Activated CD8-positive, alpha-beta memory T cell treated with anti-CD3 and anti-CD28 coated beads for 48 hours (primary cell): ENCODE measurements at places on chromosomes 6 and 20.

- DNase-seq, result no peak
Measured at GRCh38 chr6:47064274-47064673, 22.1 kb upstream of the ADGRF1 start.

DNA sequence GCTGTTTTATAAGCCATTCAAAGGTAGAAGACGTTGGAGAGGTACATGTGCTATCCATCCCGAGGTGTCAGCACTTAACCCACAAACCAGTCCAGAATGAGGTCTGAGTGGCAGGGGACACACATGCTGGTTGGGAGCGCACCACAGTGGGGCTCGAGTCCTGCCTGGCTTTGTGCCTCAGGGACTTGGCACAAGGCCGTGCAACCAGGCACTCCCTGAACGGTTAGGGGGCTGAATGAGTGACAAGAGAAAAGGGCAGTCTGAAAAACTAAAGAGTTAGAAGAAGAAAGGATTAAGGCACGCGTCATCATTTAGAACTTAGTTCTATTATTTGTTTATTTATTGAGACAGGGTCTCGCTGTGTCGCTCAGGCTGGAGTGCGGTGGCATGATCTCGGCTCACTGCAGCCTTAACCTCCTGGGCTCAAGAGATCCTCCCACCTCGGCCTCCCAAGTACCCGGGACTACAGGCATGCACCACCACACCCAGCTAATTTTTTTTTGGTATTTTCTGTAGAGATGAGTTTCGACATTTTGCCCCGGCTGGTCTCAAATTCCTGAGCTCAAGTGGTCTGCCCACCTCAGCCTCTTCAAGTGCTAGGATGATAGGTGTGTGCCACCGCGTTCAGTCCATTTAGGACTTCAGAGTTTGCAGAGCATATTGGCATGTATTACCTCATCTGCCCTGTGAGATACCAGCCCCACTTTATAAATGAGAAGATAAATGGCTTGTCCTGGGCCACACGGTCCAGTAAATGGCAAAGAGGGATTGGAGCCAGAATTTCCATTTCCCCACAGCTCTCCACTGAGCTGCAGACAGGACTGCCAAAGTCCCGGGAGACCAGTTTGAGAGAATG lies 47.4 kb upstream of the IRF4 start:
- DNase-seq, result no peak

GRCh38 chr6:15274692-15275387 lies 29.0 kb downstream of the JARID2 start:
- no peak for DNase-seq

- no peak for DNase-seq
Measured at GRCh38 chr6:143449082-143449713, 1.3 kb downstream of the ADAT2 start.

- DNase-seq, result no peak
Measured at GRCh38 chr20:31949877-31950646, 1.8 kb downstream of the PDRG1 start.

DNA sequence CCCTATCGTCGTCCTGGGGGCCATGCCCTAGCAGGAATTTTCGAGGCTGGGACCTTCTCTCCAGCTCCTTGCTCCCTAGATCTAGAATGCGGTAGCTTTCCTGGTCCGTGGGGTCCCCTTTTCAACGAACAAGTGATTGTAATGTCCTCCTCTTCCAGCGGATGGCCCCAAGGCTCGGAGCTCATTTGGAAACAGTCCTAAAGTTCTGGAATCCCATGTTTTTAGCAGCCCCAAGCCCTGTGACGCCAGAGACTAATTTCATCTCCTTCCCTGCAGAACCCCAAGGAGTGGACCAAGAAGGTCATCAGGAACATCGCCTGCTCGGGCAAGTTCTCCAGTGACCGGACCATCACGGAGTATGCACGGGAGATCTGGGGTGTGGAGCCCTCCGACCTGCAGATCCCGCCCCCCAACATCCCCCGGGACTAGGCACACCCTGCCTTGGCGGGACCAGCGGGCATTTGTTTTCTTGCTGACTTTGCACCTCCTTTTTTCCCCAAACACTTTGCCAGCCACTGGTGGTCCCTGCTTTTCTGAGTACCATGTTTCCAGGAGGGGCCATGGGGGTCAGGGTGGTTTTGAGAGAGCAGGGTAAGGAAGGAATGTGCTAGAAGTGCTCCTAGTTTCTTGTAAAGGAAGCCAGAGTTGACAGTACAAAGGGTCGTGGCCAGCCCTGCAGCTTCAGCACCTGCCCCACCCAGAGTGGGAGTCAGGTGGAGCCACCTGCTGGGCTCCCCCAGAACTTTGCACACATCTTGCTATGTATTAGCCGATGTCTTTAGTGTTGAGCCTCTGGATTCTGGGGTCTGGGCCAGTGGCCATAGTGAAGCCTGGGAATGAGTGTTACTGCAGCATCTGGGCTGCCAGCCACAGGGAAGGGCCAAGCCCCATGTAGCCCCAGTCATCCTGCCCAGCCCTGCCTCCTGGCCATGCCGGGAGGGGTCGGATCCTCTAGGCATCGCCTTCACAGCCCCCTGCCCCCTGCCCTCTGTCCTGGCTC lies 48.5 kb downstream of the PYGB start:
- no peak for DNase-seq

DNA sequence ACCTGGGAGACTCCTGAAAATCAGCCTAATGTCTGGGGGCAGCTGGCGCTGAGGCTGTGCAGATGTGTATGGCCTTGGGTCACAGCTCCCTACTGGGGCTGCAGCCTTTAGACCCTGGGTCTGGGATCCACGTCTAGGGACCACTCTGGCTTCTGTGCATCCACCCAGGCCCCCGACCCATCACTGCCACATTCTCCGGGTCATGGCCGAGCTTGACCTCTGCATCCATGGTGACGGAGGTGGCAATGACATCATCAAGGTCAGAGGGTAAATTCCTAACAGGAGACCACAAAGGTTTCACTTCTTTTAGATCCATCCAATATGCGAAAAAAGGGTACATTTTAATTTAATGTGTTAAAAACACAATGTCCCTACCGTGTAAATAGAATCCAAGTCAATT lies 14.5 kb upstream of the PCMTD2 start:
- no peak for DNase-seq

- DNase-seq, result no peak
Measured at GRCh38 chr6:39841923-39842322, 49.7 kb downstream of the DAAM2 start.

DNA sequence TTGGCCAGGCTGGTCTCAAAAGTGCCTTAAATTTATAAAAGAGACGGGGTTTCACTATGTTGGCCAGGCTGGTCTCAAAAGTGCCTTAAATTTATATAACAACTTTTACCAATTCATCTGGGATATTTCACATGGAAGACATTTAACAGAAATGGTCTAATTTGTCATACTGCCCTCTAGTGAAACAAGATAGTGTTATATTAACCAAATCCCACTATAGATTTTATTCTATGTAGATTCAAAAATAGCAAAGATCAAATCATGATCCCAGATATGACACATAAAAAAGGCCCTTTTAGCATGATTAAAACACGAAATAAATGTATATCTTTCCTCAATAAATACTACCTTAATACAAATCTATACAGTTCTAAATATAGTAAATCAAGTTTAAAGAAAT lies 102.8 kb upstream of the TFAP2D start:
- DNase-seq, result no peak

DNA sequence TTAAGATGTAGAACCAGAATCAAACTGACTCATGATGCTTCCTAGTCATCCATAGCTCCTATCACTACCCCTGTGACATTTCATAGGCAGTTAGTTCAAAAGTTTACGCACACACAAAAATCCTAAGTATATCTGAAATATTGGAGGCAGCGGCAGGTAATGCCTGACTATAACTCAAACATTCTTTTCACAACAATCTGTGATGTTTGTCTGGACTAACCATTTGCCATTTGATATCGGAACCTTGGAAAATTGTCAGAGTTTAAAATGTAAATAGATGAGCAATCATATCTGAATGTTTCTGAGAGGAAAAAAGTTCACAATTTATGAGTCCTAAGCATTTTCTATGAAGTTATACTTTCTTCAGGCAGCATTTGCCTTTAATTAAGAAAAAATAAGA lies 1078.2 kb downstream of the EPHA7 start:
- DNase-seq, result no peak

GRCh38 chr6:36914227-36914794 lies 28.6 kb downstream of the C6orf89 start:
- no peak for DNase-seq

DNA sequence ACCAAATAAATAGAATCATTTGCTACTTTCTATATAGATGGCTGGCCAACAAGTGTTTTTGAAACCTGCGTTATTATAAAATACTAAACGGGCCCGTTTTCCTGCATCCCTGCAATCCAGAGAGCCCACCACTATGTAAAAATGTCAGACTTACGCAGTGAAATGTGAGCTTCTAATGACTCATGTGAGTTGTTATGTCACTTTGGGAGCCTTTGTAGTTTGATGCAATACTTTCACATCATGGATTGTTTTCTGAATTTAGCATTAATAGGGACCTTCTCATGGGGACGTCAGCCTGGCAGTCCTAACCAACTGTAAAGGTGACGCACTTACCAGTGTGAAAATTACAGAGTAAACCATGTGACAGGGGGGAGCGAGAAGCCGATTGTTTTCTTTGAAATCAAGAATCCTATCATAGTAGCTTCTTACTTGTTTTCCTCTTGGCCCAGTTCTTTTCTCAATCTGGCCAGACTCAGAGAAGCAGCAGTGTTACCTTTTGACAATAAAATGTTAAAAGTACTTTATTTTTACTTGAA lies 75.3 kb downstream of the SSR1 start:
- no peak for DNase-seq

DNA sequence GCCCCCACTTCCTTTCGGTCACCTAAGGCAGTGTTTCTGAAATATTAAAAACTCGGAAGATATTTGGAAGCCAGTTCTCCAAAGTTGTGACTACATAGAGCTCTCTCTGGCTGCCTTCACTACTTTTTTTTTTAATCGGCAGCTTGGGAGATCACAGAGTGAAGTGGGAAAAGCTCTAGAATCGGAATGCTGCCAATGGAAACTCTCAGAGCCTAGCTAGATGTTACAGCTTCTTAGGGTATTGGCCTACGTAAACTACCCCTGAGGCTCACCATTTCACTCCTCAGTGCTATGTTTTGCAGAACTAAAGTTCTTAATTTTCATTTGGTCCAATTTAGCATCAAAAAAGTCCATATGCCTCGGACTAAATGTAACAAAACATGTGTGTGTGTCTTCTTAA lies 14.5 kb downstream of the SERPINB1 start:
- no peak for DNase-seq

GRCh38 chr20:57061051-57061900 lies 205.2 kb downstream of the BMP7 start:
- no peak for DNase-seq

DNA sequence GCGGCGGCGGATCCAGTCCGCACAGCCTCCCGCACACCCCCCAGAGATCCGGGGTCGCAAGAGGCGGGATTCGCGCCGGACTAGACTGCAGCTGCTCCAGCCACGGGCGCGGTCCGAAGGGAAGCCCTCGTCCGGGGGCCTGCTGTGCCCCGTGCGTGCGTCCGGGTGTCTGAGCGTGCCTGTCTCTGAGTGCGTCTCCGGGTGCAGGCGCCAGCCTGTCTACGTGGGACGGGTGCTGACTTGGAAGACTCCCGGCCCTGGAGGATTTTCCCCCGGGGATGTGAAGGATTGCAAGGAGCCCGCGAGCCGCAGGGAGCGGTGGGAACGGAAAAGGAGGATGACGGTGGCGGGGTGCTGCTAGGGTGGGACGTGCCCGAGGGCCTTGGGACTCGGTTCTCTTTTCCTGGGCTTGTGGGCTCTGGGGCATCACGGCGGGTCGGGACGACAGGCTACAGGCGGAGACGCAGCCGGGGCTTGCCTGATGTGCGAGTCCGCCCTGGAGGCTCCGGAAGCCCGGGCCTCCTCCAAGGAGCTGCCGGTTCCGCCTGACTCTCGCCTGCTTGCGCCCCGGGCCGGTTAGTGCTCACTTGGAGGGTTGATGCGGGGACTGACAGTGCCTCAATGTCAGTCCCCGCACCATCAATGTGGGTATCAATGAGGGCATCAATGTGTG lies 5.7 kb downstream of the MAFB start:
- DNase-seq, result no peak

DNA sequence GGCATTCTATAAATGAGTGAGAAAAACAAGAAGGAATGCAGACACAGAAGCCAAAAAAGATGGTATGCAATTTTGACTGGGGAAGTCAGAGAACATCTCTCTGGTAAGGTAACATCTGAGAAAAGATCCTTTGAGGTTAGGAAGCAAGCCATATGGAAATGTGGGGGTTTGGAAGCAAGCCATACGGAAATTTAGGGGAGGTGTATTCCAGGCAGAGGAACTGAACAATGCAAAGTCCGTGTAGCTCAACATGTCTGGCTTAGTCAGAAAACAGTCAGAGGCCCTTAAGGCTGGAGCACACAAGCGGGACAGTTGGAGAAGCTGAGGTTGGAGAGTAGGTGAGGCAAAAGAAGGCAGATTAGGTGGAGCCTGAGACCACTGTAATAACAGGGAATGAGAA lies 35.3 kb downstream of the RALGAPA2 start:
- DNase-seq, result no peak

- no peak for DNase-seq
Measured at GRCh38 chr6:167122041-167122826, 662 bp upstream of the CCR6 start.

GRCh38 chr6:3825851-3826581 lies 23.2 kb upstream of the FAM50B start:
- no peak for DNase-seq

DNA sequence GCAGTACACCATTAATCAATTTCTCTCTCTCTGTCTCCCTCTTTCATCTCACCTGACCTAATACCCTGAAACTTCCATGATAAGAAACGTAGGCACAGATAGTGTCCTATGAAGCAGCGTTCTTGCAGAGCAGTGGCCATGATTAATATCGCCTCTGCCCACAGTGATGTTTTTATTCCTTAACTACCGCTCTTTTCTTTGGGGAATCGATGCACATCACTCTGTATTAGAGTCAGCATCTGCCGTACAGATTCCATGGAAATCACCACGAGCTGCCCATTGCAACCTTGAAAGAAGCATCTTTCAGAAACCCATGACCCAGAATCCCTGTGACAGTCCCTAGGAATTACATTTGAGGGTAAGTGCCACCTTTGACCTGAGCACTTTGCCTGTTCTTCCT lies 152.0 kb upstream of the ECI2 start:
- no peak for DNase-seq

- DNase-seq, result no peak
Measured at GRCh38 chr20:23008667-23009066, 26.4 kb upstream of the SSTR4 start.

- DNase-seq, result no peak
Measured at GRCh38 chr6:143078468-143079324, 18.0 kb downstream of the AIG1 start.

GRCh38 chr6:165249808-165250207 lies 59.6 kb downstream of the C6orf118 start:
- no peak for DNase-seq

GRCh38 chr6:5681480-5681879 lies 325.2 kb downstream of the NRN1 start:
- DNase-seq, result no peak
